ENCODE measurements at places on chromosomes 13 and 19. TPM values are rescaled to one million over a fixed set of nuclear protein-coding genes. Genes with fewer than 3 reads are reported as not detected.

The PEAK3 gene
- total RNA-seq, result not detected

The KASH5 gene
- total RNA-seq, result 0.37 TPM

The USHBP1 gene
- not detected for total RNA-seq

The RFPL4A gene
- total RNA-seq, result not detected

The NTF4 gene
- total RNA-seq, result not detected

The LRRC63 gene
- 0.82 TPM for total RNA-seq

The PLK5 gene
- not detected for total RNA-seq

The NLRP7 gene
- total RNA-seq, result not detected

The C19orf81 gene
- 10.5 TPM for total RNA-seq

The PLPPR3 gene
- total RNA-seq, result 13.3 TPM

The IZUMO2 gene
- total RNA-seq, result not detected

The VSTM1 gene
- total RNA-seq, result not detected

The KLK15 gene
- total RNA-seq, result not detected

The ABHD13 gene
- total RNA-seq, result 10.3 TPM

The UBL3 gene
- 12.0 TPM for total RNA-seq

The NKG7 gene
- total RNA-seq, result not detected

The KLK1 gene
- total RNA-seq, result 0.68 TPM

The SWSAP1 gene
- total RNA-seq, result 3.3 TPM

The MBD3L2 gene
- not detected for total RNA-seq

The FFAR3 gene
- total RNA-seq, result 0.15 TPM

The JAK3 gene
- 2.4 TPM for total RNA-seq

The RASAL3 gene
- 1.1 TPM for total RNA-seq

The SCN1B gene
- 2.0 TPM for total RNA-seq

The METTL21C gene
- not detected for total RNA-seq

The RDH13 gene
- total RNA-seq, result 24.4 TPM

The MIA gene
- total RNA-seq, result 0.75 TPM

The CAPS gene
- 0.92 TPM for total RNA-seq

The HSH2D gene
- total RNA-seq, result not detected

The ELSPBP1 gene
- 0.47 TPM for total RNA-seq

The CD70 gene
- total RNA-seq, result 2.0 TPM

The SHANK1 gene
- total RNA-seq, result 69.7 TPM

The CNN1 gene
- total RNA-seq, result not detected

The KANK3 gene
- 1.1 TPM for total RNA-seq

The FREM2 gene
- 3.8 TPM for total RNA-seq

The EBPL gene
- total RNA-seq, result 64.1 TPM

The ACP5 gene
- total RNA-seq, result not detected

The ADGRE3 gene
- not detected for total RNA-seq

The IGSF23 gene
- total RNA-seq, result not detected

The PODNL1 gene
- not detected for total RNA-seq

The COX7A1 gene
- not detected for total RNA-seq
